ENCODE measurements at places on chromosomes 7 and 10.

DNA sequence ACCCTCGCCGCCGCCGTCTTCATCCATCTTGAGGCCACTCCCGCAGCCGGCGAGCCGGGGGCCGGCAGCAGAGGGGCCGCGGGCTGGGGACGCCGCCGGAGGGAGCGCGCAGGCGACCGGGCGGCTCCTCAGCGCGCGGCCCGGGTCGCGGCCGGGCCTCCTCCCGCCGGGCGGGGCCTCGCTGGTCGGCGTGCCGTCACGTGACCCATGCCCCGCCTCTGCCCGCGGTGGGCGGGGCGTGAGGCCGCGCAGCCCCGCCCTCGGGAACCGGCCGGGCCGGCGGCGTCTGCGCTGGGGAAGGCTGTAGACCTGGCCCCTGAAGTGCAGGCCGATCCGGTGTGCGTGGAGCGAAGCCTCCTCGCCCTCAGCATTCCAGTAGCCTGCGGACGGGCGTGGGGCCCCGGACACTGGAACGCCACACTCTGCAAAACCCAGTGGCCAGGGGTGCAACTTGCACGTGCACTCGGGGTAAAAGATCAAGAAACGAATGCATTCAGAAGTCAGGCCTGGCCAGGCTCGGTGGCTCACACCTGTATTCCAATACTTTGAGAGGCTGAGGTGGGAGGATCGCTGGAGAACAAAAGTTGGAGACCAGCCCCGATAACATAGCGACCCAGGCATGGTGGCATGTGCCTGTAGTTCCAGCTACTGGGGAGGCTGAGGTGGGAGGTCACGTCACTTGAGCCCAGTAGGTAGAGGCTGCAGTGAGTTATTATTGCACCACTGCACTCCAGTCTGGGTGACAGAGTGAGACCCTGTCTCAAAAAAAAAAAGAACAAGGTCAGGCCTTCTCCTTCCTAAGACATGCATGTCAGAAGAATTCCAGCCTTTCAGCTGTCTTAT lies at the start of gene CYTH3:
Gene CYTH3, minus strand, starts transcription at position 144 of the 843 bp plus-strand sequence. Its CDS starts 117 bp downstream, at position 27.
- peak; percentile 97 for DNase-seq

DNA sequence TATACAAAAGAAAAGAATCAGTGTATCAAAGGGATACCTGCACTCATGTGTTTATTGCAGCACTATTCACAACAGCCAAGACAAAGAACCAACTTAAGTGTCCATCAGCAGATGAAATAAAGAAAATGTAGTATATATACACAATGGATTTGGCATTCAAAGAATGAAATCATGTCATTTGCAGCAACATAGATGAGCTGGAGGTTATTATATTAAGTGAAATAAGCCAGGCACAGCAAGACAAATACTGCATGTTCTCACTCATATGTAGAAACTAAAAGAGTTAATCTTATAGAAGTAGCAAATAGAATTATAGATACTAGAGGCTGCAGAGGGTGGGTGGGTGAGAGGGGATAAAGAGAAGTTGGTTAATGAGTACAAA lies 28.3 kb downstream of the CNOT4 start:
- no peak for DNase-seq

DNA sequence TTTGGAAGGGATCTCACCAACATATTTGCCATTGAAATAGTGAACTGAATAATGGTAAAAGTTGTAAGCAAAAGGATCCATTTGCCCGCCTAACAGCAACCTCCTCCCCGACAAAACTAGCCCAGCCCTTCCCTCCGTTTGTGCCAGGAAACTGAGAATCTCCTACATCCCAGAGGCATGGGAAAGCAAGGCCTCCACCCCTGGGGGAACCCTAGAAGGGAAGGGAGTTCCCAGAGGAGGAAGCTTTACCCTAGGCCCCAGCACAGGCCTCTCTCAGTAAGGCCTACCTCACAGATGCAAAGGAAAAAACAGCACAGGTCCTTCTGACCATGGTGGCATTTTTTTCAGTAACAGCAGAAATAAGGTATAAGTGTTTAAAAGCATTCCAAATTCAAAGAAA lies 229.7 kb downstream of the ELMO1 start:
- no peak for DNase-seq

DNA sequence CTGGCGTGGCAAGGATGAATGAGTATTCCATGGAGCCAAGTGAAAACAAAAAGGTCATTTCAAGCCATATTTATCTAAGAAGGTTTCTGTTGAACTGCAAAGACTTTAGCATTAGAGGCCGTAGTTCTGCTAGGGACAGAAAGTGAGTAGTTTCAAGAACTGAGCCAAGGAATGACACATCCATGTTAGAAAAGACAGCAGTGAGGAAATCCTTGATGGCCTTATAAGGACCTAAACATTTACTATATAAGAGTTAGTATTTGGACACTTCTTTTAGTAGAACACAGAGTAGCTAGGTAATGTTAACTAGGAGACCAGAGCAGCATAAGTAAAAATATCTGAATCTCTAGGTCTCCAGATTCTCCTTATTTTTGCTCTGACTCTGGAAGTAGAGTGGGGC lies 329.8 kb upstream of the SEMA3D start:
- no peak for DNase-seq

- DNase-seq: no peak
These were observed 321.2 kb downstream of the PTPRN2 start for GRCh38 chr7:158266426-158266816.

DNA sequence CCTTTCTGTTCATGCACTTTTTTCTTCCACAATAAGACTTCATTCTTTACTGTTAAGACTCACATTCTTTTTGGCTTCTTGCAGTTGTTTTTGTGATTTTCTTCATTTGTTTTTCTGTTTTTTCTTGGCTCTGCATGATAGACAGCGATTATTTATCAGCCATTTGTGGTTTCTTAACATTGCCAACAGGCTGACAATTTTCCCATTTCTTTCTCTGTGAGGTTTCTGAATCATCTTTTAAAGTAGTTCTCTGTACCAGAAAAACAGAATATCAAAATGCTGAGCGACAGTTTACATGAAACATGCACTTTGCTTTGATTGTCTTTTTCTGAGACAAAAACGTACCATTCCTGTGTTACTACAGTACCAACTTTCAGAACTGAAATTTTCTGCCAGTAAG lies 334.2 kb upstream of the MAGI2 start:
- DNase-seq: no peak

DNA sequence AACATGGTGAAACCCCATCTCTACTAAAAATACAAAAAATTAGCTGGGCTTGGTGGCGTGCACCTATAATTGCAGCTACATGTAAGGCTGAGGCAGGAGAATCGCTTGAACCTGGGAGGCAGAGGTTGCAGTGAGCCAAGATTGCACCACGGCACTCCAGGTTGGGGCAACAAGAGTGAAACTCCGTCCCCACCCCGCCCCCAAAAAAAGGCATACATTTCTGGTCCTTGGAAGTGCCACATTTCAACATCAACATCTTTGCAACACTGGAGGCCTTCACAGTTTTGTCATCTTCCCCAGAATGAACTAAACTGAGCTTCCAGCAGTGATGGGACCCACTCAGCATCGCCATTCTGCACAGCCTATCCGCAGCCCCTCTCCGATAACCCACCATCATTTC lies 36.6 kb downstream of the FAM53B start:
- DNase-seq: no peak

- DNase-seq: no peak
These were observed 7.8 kb downstream of the GPER1 start for GRCh38 chr7:1095621-1096155.

DNA sequence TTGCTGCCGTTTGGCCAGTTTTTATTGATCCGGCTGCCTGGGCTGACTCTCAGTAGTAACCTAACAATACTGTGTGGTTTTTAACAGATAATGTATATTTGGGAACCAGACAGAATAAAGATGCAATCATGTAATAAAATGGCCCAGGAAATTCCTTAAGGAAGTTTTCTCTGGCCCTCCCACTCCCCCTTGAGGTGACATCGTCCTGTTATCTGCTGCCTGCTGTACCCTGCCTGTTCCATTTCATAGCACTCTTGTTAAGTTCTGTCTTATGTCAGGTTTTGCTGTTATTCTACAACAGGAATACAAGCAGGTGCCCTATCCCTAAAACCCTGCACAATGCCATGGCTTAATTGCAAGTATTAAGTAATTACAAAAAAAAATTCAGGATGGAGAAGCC lies 12.5 kb downstream of the ITGB8 start:
- DNase-seq: no peak

GRCh38 chr10:119020627-119020946 lies 8.9 kb upstream of the NANOS1 start:
- peak; percentile 68 for DNase-seq

GRCh38 chr7:47197486-47197885 lies 384.4 kb downstream of the TNS3 start:
- DNase-seq: no peak
